Stimulated activated CD4-positive, alpha-beta T cell treated with anti-CD3 and anti-CD28 coated beads, Interleukin-15, amount 100 ng/mL, for 48 hours (primary cell): ENCODE measurements at places on chromosomes 16 and 17.
A peak's percentile ranks its signal among the peaks of the same experiment; 100 is the strongest.

GRCh38 chr16:31093132-31093703 is 1.4 kb downstream of the VKORC1 start:
- DNase-seq = no peak

DNA sequence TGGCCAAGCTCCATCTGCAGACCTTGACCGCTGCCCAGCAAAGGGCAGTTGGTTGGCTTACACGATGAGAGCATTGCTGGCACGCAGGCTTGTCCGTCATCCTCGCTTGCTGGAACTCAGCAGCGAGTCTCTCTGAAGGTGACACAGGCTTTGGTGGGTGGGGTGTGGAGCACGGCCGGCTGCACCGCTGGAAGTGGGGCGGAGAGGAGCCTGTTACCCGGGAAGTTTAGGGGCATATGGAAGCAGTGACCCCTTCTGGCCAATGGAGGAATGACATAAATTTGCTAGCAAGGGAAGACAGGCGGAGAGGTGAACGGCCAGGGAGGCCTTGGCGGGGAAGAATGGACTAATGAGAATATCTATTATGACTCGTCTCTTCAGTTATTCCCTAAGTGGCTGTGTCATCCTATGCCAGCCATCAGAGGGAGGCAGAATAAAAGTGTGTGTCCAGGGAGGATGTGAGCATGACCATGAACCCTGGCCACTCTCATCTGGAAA is 65.9 kb upstream of the SDK2 start:
- DNase-seq = peak; percentile 69

GRCh38 chr17:66673668-66674276 is 161.1 kb upstream of the CACNG5 start:
- no peak for DNase-seq

DNA sequence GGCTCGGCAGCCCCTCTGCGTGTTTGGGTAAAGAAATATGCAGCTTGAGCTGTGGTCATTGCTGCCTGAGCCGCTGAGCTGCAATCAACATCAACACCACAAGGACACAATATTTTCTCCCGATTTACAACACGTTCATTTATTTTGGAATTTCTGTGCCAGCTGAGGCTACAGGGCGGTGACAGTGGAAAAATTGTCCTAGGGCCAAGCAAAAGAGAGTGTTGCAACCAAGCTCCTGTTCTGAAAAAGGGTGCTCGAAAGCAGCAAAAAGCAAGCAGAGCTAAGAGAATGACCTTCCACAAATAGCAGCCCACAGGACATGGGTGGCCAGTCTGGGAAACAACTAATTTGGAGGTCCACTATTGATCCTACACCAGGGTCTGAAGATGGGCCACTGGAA is 35.4 kb upstream of the NOG start:
- DNase-seq = no peak
